ENCODE measurements at places on chromosomes 2 and 18.

DNA sequence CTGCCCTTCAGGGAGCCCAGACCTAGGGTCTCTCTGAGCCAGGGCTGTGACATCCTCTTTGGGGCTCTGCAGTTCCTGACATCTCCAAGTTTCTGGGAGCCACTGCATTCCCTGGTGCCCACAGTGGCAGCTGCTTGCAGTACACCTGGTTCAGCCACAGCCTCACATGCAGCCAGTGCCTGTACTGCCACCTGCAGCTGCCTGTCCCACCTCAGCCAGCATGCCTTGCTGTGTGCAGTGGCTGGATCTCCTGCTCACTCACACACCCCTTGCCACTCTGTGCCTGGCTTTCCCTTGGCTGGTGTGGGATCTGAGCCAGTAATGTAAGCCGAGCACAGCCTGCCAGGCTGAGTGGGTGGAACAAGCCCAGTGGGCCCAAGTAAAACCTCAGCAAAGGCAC is 1288.7 kb downstream of the CNTNAP5 start:
- DNase-seq, result no peak

GRCh38 chr18:56542476-56542875 is 95.9 kb downstream of the TXNL1 start:
- DNase-seq, result no peak

DNA sequence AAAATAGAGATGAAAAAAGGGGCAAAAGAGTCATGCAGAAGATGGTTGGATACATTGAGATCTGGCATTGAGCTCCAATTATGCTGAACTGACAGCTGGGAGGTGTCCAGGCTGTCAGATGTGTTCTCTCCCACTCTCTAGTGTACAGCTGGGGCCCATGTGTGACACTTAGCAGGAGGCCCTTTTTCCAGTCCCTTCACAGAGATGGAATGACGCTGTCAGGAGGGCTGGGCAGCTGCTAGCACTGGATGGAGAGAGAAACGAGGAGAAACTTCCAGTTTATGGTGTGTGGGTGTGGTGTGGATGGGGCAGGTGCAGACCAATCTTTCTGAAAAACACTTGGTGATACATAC is 437.7 kb upstream of the HS6ST1 start:
- DNase-seq, result no peak

- DNase-seq, result no peak
Measured at GRCh38 chr2:101291973-101292372, 16.5 kb downstream of the RNF149 start.

- no peak for DNase-seq
Measured at GRCh38 chr2:73080321-73081131, 9.0 kb upstream of the SFXN5 start.

GRCh38 chr2:233769260-233769659 is 8.9 kb upstream of the MROH2A start:
- no peak for DNase-seq

DNA sequence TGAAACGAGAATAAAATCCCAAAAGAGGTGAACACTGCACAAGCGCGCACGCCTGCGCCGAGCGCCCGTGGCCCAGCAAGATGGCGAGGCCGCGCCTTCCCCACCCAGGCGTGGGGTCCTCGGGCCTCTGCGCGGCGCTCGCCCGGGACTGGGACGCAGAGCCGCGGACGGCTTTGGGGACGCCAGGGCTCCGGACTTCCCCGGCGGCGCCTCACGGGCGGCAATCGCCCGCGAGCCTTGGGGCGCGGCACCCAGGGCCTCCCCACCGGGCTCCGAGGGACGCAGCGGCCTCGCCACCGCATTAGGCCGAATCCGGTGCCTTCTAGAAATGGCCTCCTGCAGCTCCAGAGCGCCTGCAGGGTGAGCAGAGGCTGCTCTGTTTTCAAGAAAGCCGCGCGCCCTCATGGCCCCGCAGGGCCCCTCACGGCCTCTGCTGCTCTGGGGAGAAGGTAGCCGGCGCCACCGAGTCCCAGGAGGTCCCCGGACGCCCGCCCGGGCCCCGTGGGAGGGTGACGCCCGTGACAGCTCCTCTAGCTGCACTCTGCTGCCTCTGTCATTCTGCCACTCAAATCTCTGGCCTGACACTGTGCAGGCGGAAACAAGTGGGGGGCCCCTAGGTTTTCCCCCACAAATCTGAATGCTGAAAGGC is 35.9 kb upstream of the POMC start:
- DNase-seq, result no peak

GRCh38 chr2:58938988-58939387 is 697.9 kb upstream of the FANCL start:
- DNase-seq, result no peak

DNA sequence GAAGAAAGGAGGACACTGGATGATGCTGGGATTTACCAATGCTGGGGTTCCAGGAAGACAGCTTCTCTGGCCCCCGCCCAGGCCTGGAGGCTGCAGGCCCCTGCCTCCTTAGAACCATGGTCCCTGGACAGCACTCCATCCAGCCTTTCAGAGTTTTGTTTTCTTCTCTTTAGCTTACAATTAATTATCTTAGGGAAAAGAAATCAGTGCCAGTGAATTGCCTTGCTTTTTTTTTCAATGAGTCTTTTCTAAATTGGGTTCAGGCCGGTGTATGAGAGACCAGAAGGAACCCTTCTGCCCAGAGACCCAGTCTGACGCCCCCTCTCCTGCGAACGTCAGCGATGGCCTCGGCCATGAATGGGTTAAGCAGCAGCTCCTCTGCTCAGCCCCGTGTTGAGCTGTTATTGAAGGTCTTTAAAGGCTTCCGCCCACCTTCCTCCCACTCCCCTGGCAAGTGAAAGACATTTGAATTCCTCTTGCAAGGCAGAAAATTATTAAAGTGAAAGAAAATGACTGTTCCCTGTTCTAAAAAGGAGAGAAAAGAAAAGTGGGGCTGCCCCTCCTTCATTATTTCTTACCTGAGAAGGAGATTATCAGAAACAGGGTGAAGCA is 65.7 kb upstream of the CHMP1B start:
- DNase-seq, result peak; percentile 9

DNA sequence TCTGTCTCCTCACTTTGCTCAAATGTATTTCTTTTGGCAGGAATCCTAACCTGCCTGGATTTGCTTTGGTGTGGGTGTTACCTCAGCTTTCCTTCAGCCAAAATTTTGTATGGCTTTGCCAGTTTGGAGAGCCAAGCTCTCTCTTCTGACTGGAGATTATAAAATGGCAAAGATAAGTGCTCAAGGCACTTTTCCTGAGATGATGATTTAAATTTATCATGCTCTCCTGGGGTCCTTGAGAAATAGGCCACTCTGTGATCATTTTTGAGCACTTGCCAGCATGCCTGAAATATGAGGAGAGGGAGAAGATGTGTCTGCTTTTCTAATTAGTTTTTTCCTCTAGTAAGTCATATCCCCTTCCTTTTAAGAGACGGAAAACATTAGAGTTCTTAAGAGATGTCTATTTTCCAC is 683.0 kb downstream of the SLC4A3 start:
- no peak for DNase-seq

- no peak for DNase-seq
Measured at GRCh38 chr18:70461323-70462077, 172.7 kb downstream of the SOCS6 start.

- no peak for DNase-seq
Measured at GRCh38 chr18:21904856-21905255, 164.3 kb downstream of the MIB1 start.

GRCh38 chr2:23385351-23385747 is 370 bp downstream of the KLHL29 start:
- DNase-seq, result no peak

DNA sequence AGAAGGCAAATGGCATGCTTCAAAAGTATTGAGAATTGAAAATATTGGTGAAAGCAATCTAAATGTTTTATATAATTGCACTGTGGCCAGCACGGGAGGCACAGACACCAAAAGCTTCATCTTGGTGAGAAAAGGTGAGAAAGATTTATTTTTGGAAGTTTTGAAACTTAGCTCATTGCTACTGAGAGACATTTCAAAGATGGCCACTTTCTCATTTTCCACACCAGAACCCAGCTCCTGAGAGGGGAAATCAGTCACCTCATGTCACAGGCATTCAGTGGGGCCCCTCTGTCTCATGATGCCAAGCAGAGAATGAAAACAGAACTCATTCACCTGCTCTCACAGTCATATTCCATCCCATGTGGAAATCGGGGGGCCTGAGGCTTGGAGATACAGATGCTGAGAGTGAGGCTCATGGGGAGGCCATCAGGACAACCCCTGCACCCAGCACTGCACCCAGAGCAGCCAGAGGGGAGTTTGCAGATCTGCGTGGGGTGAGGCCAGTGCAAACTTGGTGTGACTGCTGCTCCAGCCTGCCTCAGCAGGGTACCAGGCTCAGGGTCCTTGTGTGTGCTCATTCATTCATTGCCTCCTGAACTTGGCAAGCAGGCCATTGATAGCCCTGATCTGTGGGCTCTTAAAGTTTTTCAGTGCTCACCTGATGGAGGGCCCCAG is 31.4 kb downstream of the IL18R1 start:
- no peak for DNase-seq

GRCh38 chr2:190791976-190792575 is 88.5 kb upstream of the GLS start:
- DNase-seq, result no peak

All from activated T-cell treated with anti-CD3 and anti-CD28 coated beads for 4 hours (primary cell).